ENCODE measurements at places on chromosomes 6 and 20.

DNA sequence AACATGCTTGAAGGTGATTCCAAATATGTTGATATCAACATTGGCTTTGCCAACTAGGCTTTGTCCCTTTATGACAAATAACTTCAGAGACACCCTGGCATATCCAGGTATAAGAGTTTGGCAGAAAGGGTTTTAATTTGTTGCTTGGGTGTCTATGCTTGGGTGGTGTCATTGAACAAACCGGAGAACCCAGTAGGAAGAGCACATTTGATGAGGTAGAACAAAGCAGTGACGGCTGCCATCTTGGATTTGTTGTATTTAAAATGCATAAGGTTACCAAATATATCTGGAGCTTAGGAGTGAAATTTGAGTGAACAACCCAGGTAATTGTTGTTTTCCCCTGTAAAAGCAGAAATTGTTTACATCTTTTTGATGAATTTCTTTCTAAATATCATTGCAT lies 503.7 kb upstream of the JARID2 start:
- no peak for DNase-seq

GRCh38 chr6:19424853-19425252 lies 412.3 kb upstream of the ID4 start:
- DNase-seq: no peak

- no peak for DNase-seq
Measured at GRCh38 chr6:42532038-42532669, 31.7 kb upstream of the UBR2 start.

DNA sequence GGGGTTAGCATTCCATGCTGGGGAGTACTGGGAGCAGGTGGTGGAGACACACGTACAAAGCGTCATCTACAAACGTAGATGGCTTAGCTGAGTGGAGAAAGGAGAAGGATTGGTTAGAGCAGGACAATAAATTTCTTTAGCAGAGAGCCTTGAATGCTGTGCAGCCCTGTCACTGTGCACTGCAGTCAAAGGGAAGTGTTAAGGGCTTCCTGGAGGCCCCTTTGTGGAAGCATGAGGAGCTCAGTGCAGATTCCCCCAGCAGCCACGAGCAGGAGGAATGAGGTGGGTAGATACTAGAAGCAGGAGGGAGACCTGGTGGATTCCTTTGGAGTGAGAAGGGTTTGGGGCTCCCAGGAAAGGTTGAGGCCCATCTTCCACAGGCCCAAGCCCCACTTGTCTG lies 6.1 kb upstream of the TREML4 start:
- no peak for DNase-seq

DNA sequence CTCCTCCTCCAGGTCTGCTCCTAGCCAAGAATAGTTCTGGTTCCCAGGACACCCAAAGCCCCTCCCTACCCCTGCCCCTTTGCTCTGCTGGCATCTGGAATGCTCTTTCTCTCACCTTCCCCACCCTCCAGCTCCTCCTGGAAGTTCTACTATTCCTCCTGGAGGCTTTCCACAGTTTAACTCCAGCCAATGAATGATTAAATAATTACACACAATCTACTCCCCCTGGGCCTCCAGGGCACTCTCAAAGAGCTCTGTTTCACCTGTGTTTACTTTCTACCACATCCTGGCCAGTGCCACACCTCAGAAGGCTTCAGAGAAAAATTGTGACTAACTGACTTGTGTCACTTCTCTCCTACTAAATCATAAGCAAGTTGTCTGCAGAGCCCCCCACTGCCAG lies 36.2 kb downstream of the GCM1 start:
- no peak for DNase-seq

- no peak for DNase-seq
Measured at GRCh38 chr20:46767127-46767761, 57.8 kb downstream of the SLC2A10 start.

DNA sequence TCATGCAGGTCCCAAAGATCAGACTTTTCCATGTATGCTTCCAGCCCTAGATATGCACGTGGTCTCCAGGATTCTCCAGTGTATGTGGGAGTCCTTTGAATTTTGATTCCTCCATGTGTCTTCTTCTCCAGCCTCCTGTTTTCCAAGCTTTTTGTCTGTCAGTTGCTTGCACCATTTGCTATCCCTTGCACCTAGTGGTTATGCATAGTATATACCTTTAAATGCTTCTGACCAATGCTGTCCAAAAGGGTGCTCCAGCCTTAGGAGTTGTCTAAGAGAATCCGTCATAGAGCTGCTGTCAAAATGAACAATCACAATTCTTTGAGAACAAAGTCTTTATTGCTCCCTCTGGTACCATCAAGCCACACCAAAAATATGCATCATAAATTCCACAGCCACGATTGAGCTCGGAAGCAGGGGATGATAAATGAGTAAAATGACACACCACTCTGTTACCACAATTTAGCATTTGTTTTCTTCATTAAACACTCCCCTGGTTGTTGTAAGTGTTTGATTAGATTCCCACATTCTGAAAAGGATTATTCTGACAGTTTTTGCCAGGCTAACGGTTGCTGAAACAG lies 706.2 kb upstream of the GJE1 start:
- DNase-seq: no peak

DNA sequence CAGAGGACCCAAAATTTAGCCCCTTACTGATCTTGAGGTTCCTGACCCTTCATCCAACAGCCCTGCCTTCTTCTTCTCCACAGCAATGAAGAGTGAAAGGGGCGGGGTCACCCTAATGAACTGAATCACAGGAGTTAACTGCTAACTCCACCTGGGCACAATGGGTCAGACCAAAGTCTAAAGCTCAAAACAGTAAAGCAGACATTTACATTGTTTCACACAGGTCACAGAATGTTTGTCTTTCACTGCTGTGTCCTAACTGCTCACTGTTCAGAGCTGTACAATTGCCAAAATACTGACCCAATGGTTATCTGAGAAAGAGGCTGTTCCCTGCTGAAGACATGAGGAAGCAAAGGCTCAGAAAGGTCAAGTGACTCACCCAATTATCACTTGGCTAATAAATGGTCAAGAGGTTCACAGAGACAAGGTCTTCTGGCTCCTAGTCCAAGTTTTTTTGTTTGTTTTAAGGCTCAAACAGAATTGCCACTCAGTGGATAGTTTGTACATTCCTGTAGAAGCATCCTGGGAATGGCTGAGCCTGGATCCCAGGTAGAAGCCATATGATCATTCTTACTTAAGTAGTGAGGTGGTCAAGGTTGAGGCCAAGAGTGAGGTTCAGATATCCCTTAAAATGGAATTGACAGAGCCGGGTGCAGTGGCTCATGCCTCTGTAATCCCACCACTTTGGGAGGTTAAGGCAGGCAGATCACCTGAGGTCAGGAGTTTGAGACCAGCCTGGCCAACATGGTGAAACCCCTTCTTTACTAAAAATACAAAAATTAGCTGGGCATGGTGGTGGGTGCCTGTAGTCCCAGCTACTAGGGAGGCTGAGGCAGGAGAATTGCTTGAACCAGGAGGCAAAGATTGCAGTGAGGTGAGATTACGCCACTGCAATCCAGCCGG lies 35.1 kb upstream of the FAM83C start:
- no peak for DNase-seq

GRCh38 chr6:166157930-166158617 lies 9.6 kb downstream of the TBXT start:
- no peak for DNase-seq

DNA sequence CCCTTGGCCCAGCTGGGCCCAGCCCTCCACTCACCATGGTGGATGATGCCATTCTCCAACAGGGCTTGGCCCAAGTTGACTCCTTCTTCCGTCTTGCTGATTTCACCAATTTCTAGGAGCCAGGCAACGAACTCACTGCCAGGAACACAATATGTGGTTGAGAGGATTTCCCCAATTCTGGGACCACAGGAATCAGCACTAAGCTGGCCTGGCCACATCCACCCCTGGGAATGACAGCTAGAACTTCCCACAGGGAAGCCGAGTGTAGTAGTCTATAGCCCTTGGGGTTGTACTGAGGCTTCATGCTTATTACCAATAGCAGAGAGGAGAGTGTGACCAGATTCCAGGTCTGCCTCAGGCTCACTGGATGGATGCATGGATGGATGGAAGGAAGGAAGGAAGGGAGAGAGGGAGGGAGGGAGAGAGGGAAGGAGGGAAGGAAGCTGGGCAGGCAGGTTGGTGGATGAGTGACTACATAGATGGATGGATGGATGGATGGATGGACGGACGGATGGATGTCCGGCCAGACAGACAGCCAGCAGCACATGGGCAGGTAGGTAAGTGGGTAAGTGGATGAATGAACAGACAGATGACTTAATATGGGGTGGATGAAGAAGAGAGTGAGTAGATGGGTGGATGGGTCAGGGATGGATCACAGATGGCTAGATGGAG lies 146.5 kb downstream of the PREX1 start:
- DNase-seq: no peak

DNA sequence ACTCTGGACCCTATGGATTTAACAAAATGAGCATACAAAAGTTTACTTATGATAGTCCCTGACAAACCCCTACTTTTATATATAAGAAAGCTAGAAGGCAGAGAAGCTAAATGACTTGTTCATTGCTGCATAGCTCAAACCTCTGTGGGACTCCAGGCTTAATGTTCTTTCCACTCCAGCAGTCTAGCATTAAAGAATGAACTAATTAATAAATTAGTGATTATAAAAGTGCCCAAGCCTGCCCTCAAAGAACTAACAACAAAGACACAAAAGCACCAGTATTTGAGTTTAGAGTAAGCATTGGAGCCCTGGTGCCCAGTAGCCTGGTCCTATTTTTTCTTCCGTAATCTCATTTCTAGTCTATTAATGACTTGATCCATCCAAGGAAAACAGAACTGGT lies 59.9 kb downstream of the LAMA4 start:
- no peak for DNase-seq

- no peak for DNase-seq
Measured at GRCh38 chr6:17705428-17705777, 1.3 kb downstream of the NUP153 start.

DNA sequence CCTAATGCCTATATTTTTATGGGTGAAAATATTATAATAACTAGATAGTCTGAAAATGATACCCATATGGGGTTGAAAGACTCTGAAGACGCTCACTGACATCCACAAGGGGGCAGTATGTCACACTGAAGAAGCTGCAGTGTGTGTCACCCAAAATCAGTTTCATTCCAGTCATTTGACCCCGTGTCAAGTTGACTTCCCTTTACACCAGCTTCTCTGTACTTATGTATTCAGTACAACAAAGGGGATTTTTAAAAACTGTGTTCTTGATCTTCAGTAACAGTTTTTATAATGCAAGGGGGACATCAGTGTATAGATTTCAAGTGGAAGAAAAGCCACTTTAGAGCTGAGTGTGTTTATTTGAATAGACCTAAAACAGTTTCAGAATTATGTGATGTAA lies 19.3 kb downstream of the FAXC start:
- DNase-seq: no peak

DNA sequence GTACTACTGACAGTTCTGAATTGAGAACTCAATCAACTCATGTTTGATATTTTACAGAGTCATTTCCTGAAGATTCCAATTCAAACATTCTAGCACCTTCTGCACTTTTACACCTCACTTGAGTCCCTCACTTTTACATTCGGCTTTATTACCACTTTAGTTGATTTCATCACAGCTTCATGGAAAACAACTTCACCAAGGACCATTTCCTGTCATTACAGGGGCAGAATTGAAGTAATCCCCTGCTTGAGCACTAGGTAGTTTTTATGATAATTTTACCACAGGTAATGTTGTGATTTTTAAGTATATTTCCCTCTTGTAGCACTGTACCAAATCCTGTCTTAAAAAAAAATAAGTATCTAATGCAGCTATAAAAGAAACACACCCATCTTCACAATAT lies 312.9 kb downstream of the BTBD9 start:
- DNase-seq: no peak

- DNase-seq: no peak
Measured at GRCh38 chr20:57678340-57678739, 31.5 kb downstream of the PMEPA1 start.

GRCh38 chr20:46108435-46108841 lies 9.7 kb upstream of the CD40 start:
- DNase-seq: no peak

- no peak for DNase-seq
Measured at GRCh38 chr6:84086545-84087429, 53.2 kb downstream of the MRAP2 start.

DNA sequence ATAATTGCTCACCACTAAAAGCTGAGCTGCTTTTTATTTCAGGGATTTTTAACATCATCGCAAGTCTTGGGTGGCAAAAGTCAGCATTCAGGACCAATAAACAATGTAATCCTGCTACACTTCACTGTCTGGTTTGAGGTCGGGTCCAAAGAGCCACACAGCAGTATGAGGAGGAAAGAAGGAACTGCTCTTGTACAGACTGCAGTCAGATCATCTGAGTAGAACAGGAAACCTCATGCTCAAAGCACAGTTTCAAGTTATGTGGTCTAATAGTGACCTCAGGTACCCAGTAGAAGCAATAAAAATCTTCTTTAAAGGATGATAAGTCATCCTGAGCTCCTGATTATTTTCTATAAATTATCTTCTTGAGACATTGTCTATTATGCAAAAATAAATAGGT lies 211.4 kb downstream of the FUT9 start:
- no peak for DNase-seq

GRCh38 chr20:45258259-45258658 lies 3.9 kb upstream of the SLPI start:
- DNase-seq: no peak

DNA sequence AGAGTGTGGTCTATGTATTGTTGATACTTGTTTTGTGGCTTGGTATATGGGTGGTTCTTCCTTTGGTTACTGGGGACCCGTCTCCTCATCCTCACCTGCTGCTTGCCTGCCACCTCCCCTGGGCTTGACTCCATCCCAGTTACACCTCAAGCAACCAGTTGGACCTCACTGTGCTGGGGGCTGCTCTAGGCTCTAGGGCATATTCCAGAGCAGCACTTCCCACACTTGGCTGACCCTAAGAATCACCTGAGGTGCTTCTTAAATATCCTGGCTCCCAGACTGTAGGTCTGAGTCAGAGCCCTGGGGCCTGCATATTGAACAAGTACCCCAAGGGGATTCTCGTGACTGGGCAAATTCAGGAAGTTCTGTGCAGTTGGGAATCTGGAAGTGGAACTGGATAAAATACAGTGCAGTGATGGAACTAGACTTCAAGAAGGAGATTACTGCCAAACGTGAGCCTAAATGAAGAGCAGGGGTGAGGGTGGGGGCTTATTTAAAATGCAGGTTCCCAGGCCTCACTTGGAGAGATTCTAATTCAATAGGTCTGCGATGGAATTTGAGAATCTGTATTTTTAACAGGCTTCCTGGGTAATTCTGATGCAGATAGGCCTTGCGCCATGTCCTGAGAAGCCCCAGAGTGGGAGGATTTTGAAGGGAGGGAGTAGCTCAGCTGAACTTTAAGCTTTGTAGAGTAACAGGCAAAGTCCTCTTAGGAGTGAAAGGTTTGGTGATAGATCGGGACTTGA lies 7.6 kb downstream of the SPATS1 start:
- no peak for DNase-seq

DNA sequence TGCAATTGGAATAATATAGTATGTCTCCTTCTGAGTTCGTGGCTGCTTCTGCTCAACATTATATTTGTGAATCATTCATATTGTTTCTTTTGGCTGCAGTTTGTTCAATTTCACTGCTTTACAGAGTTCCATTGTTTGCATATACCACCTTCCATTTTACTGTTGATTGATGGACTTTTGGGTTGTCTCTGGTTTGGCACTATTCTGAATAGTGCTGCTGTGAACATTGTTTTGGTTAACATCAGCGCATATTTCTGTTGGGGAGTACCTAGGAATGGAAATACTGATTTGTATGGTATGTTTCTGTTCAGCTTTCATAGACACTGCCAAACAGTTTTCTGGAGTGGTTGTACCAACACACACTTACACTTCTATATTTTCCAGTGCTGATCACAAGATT lies 46.9 kb downstream of the UST start:
- DNase-seq: no peak
